ENCODE measurements at places on chromosomes 2 and 18.

DNA sequence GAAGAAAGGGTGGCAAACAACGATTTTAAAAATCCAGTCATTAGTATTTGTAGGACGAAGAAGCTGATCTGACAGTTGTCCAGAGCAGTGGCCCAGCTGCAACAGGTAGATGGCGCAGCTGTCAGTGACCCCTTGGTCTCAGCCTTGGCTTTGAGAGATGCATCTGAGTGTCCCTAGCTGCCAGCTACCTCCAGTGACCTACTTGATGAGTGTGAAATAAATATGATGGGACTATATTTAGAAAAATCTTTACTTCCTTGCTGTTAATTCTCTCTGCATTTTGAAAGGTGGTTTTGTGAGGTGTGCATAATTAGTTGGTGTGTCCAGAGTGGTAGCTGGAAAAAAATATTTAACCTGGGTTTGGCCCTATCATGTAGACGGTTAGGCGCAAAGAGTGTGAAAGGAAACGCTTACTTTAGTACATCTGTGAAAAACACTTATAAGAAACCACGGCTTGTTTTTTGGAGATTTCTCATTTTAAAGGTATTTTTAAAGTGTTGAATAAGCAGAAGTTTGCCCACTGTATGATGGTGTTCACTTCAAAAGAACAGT is 963 bp downstream of the INPP1 start:
- DNase-seq = no peak

- DNase-seq = no peak
Observed at GRCh38 chr2:3379339-3379646, 201 bp upstream of the TRAPPC12 start.

DNA sequence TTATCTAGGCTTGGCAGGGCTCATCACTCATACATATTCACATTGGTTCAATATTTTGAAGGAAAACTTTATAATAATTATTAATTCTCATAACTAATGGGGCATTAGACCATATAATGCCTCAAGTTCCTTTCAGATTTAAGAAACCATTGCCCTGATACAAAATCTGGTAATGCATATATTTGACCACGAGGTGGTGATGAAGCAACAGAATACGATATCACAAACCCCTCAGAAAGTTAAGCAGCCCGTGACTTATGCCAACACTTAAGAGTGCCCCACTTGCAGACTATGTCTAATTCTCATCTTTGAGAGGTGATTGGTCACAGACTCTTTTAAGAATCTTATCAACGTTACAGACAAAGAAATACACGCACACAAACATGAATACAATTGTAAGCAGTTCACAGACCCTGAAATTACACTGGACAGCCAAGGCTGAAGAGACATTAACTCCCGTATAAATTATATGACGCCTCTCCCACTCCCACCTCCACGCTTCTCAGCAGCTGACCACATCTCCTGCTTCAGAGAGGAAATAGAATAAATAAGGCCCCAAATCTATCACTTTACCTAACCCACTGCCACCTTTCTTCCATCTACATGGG is 20.7 kb upstream of the DNAH6 start:
- DNase-seq = no peak

DNA sequence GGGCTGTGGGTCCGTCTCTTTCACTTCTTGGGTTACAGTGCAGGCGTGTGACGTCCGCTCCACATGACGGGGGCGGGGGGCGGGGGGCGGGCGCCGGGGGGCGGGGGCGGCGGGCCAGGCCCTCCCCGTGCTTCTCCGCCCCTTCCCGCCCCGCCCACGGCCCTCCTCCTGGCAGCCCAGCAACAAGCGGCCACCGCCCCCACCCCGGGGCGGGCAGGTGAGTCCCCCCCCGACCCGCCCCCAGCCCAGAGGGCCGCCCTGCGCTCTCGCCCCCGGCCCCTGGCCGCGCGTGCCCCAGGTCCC is 3.6 kb downstream of the ZNF516 start:
- DNase-seq = no peak

GRCh38 chr2:210776756-210777155 is 220.4 kb downstream of the CPS1 start:
- DNase-seq = no peak

DNA sequence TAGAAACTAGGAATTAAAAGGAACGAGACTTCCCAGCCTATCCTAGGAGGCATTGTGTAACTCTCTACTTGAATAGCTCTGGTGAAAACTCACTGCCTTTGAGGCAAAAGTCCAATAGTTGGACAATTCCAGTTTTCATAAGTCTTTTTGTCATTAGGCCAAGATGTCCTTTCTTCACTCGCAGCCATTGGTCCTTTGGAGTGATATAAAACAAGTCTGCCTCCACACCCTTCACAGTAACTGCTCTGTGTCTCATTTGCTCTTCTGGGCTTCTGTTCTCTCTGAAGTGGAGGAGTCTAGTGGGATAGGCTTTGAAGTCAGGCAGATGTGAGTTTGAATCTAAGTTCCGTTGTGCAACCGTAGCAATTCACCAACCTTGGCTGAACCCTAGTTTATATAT is 28.2 kb downstream of the ANTXR1 start:
- no peak for DNase-seq

DNA sequence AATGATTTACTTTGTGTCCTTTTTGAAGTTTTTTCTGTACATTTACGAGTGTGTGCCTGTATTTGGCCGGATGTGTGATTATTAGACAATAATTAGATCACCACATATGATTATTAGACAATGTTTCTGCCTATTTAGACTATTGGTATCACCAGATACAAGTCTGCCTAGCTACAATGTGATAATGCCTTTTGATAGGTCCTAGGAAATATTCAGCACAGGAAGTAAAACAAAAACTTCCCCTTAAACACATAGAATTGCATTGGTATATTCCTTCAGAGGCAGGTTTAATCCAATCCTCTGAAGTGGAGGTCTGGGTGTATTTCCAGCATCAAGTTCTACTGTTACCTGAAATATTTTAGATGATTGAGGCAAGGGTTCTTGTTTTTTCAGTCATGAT is 275.1 kb downstream of the TGIF1 start:
- DNase-seq = no peak

- no peak for DNase-seq
Observed at GRCh38 chr2:52676056-52676455, 1091.5 kb upstream of the CHAC2 start.

DNA sequence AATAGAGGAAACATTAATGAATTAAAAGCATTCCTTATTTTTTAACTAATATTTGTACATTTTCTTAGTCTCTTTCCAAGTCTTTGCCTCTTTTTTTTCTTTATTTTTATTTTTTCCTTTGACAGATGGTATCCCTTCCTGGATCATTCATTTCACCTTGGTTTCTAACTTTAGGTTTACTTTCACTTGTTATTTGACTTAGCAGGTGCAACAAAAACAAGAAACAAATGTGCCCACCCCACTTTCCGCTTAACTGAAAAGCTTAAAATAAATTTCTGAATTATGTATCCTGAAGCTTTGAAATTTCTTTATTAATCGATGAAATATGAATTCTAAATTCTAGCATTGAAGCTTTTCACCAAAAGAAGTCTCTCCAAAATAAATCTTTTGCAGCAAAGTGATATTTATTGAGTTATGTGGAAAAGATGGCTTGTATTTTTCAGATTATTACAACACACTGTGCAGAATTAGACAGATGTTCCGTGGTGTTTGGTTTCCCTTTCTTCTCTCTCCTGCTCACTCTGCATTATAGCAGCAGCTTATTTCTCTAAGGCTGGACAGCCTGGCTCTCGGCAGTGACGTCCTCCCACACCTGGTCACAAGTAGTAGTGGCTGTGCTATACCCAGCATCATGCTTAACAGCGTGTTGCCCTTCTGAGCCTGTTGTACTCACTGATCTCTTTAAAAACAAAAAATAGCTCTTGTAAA is 99.1 kb upstream of the ZNF397 start:
- no peak for DNase-seq

DNA sequence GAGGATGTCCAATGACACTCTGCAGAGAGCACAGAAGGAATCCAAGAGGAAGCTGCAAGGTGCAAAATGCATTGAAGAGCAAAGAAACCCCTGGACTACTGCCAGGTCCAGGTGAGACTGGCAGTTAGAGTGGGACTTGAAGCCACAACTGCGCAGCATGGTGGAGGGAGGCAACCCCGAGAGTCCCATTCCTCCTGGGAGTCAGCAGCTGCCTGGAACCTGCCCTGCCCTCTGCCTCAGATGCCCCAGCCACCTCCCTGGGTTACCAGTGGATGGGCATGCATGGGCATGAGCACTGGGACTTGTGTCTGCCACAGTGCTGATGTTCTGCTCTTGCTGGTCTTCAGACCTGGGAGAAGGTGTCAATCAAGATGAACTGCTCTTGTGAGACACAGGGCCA is 43.2 kb downstream of the ANKMY1 start:
- peak; percentile 18 for DNase-seq

GRCh38 chr2:40279001-40279400 is 172.9 kb downstream of the SLC8A1 start:
- DNase-seq = no peak

- no peak for DNase-seq
Observed at GRCh38 chr2:183250061-183250460, 125.8 kb downstream of the NUP35 start.

DNA sequence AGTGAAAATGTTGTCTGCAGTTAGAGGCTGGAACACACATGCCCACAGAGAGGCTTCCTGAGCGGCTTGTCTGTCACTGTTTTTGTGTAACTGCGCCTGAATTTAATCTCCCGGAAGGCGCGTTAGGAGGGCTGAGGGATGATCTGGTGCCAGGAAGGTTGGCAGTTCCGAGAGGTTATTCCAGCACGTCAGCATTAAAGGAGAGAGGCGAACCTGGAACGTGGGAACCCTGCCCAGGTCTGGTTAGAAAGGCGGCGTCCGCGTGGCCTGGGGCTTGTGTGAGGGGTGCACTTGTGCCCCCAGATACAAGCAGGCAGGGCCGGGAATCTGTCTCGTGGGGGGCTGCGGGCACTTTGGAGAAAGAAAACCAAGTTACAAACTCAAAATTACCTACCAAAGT is 75.3 kb downstream of the NFATC1 start:
- DNase-seq = peak; percentile 52

GRCh38 chr2:88010136-88010535 is 6.2 kb downstream of the RNU2-63P start:
- DNase-seq = no peak

GRCh38 chr2:173044686-173045085 is 31.0 kb upstream of the MAP3K20 start:
- no peak for DNase-seq

DNA sequence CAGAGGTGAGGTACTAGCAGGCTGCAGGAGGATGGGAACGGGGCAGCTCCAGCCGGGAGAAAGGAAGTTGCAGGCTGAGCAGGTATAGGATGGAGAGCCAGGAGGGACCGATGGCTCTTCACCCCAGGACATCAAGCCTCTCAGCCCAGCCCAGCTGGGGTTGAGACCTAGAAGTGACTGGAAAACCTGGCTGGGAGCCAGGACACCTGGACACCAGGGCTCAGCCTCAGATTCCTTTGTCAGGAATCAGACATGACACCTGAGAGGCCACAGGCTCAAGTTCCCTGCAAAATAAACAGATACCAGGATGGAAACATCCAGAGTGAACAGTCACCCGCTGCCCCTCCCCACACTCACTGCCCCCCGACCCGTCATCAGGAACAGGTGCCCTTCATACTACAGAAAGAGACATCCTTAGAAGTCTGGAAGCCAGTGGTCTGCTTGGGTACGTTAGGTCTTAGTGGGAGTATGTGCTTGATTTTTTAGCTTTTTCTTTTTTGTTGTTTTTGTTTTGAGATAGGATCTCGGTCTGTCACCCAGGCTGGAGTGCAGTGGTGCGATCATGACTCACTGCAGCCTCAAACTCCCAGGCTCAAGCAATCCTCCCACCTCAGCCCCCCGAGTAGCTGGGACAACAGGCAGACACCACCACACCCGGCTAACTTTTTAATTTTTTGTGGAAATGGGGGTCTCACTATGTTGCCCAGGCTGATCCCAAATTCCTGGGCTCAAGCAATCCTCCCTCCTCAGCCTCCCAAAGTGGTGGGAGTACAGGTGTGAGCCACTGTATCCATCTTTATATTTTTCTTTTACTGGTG is 95.7 kb upstream of the STPG4 start:
- peak; percentile 7 for DNase-seq

- DNase-seq = peak; percentile 93
Observed at GRCh38 chr18:3401669-3402620, 48.0 kb upstream of the TGIF1 start.

GRCh38 chr2:182359990-182360662 is 66.7 kb downstream of the PDE1A start:
- no peak for DNase-seq

GRCh38 chr2:6864923-6865345 is 773 bp downstream of the CMPK2 start:
- DNase-seq = no peak

GRCh38 chr2:100291152-100291970 is 30.9 kb downstream of the LONRF2 start:
- peak; percentile 83 for DNase-seq

DNA sequence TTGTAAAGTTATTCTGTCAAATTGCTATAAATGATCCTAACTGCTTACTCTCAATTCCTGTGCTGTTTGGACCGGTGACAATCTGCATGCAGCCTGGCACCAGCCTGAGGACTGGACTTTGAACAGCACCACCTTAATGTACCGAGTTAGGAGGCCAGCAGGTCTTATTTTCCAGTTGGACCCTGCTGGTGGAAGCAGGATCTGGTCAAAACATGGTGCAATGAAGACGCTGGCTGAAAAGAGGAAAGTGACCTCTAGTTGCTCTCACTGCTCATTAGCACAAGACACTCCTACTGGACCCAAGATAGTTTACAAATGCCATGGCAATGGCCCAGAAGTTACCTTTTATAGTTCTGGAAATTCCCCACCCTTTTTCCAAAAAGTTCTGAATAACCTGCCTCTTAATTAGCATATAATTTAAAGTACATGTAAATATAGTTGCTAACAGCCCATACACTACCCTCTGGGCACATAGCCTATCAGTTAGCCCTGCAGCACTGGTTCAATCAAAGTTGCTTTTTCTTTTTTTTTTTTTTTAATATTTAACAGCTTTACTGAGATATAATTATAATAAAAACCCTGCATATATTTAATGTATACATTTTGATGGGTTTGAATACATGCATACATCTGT is 35.8 kb downstream of the RBKS start:
- no peak for DNase-seq

- no peak for DNase-seq
Observed at GRCh38 chr2:191115391-191115790, 35.4 kb downstream of the STAT4 start.

GRCh38 chr2:224211181-224211480 is 172.0 kb upstream of the SERPINE2 start:
- DNase-seq = no peak

DNA sequence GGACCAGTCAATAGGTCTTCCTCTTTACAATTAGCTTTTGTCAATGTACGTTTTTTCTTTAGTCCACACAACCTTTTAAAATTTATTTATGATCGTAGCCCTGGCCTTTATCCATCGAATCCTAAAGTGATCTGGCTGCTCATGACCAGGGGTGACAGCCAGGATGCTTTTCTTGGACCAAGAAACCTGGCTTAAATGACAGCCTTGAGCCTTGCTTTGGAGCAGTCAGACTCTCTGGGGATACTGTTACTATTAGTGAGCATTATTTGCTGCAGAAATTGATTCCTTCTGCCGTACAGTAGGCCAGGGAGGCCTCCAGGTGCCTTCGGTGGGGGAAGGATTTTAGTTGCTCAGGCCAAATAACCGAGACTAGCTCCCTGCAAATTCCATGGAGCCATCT is 70.2 kb downstream of the AGAP1 start:
- no peak for DNase-seq

- DNase-seq = no peak
Observed at GRCh38 chr2:27221166-27221565, 4.0 kb downstream of the CAD start.
